ENCODE measurements at places on chromosomes 12 and 14.

DNA sequence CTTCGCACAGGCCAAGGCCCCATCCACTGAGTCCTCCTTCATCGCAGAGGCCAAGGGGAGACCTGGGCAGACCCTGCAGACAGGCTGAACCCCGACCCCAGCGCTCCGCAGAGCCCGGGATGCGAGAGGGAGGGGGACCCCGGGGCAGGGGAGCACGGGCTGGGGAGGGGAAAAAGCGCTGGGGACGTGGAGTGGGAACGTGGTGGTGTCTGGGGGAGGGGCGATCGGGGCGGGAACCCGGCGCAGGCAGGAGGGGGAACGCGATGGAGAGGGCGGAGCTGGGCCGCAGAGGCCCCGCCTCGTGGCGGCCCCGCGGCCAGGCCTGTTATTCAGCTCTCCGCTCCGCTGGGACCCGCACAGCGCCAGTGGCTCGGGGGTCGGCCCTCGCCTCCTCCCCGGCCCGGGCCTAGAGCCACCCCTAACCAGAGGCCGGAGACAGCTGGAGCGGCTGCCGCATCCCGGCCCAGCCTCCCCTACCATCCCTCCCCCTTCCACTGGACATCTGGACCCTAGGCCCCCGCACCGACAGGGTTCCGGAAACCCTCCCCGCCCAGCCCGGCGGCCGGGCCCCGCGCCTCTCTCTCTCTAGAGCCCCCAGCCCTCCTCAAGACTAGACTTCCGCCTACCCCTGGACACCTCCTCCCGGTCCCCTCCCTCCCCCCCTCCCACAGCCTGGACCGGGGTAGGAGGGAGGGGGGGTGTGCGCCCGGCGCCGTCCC, at the start of gene ARHGEF25:
TSS of gene ARHGEF25 (plus strand) at position 328 of the 719 bp plus-strand sequence. CDS start 460 bp downstream, outside the sequence.
- no peak for DNase-seq

- no peak for DNase-seq
These were observed 9.7 kb downstream of the SLCO1C1 start for GRCh38 chr12:20704860-20705259.

GRCh38 chr14:54251356-54251755, 145.5 kb upstream of the CDKN3 start:
- no peak for DNase-seq

- DNase-seq, result no peak
These were observed 605 bp downstream of the ZCRB1 start for GRCh38 chr12:42325326-42325652.

- DNase-seq, result no peak
These were observed 123.8 kb downstream of the DUSP6 start for GRCh38 chr12:89228491-89228890.

DNA sequence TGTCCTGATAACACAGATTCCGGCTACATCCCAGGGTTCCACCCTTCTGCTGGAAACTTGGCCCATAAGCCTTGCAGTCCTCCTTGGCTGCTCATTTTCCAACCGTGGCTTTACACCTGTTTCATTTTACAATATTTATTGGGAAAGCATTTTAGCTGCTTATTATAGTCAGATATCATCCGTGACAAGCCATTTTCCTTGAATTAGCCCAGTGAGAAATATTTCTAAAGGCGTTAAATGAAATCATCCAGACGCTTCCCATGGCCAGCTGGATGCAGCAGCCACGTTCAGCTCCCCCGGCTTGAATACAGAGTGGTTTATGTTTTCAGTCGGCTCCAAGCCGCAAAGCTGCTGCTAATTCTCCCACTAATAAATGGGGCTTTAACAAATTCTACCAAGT, 245.0 kb upstream of the PELI2 start:
- no peak for DNase-seq

DNA sequence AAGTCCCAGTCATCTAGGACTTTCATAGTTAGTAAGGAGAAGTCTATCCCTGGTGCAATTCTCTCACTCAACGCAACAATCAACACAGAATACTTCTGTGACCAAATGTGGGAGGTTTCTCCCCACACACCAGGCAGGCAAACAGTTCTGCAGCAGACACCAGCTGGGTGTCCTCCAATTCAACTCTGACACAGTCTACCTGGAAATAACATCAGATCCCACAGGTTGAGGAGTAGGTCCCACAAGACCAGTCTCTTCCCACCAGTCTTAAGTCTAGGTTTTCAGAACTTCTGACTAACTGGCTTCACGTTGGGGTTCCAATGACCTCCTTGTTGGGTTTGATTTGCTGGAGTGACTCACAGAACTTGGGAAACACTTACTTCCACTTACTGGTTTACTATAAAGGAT, 14.8 kb downstream of the ACOT6 start:
- no peak for DNase-seq

DNA sequence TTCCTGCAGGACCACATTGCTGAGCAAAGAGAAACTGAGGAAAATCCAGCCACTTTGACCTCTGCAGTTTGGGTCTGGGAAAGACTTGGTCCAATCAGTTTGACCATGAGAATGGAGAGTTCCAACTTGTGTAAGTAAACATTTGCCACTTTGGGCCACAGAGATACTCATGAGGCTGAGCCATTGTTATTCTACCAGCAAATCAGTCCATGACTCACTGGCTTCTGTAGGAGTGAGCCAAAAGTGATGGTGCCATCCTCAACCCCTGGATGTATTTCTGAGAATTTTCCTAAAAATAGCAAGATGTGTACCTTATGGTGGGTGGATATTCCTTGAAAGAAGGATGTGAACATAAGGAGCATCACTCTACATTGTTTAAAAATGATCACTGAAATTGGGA, 192.9 kb upstream of the OR4E1 start:
- no peak for DNase-seq

GRCh38 chr12:55797550-55797949, 20.0 kb downstream of the SARNP start:
- DNase-seq, result no peak

DNA sequence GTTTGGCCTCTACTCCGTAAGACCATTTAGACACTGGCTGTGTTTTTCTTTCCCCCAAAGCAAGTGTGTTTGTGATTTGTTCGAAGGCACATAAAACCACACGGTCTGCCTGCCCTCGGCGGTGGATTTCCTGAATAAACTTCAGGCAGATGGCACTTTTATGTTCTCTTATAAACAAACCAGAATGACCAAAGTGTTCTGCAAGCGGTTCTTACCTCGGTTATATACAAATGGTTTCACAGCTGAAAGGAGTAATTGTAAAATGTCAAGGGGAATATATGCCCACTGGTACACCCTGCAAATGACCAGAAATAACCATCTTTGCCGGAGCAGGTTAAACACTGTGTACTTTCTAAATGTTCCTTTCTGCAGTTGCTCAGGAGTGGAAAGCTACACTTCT, 1475.8 kb upstream of the TMEM132C start:
- DNase-seq, result no peak

GRCh38 chr12:12919666-12920435, 28.5 kb downstream of the GPRC5A start:
- DNase-seq, result no peak

GRCh38 chr14:56854325-56854724, 44.0 kb upstream of the OTX2 start:
- DNase-seq, result no peak

DNA sequence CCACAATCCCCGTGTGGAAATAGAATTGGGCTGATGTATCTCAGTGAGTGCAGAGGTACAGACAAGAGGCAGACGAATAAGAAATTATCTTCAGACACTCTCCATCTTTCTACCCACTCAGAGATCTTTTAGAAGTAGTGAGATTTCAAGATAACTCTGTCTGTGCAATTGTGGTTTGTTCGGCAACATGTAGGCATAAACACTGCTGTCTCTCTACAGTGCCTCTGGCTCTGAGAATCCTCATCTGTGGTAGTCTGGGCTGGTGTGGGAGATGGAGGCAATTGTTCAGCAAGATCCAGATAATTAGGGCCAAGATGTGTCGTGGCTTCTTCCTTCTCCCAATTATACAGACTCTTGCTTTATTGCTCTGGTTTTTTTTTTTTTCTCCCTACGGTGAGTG, 3.1 kb downstream of the HOXC13 start:
- no peak for DNase-seq

GRCh38 chr12:75327642-75328041, 2.5 kb downstream of the CAPS2 start:
- no peak for DNase-seq

DNA sequence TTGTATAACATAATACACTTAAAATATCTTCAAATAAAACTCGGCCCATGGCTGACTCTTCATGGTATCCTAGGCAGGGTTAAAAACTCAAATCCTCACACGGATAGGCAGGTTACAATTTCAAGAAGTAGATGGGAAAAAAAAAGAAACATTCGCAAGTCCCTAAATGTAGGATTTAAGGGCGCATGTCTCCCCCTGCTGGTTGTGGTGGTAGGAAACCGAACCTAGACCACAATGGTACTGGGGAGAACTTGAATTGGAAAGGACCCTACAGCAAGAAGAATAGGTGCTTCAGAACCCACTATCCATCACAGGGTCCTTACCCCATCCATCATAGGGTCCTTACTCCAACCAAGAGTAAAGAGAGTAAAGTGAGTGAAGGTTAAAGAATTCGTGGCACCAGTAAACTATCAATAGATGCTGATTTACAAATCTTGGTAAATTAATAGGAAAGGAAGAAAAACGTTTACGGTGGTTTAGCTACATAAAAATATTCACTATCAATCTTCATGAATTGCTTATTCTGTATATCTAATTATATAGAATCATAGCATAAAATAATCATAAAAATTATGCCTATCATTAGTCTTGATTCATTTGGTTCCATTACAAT, 3.3 kb upstream of the CIPC start:
- DNase-seq, result peak; percentile 49

GRCh38 chr12:32272465-32272864, 126.9 kb upstream of the FGD4 start:
- DNase-seq, result no peak

DNA sequence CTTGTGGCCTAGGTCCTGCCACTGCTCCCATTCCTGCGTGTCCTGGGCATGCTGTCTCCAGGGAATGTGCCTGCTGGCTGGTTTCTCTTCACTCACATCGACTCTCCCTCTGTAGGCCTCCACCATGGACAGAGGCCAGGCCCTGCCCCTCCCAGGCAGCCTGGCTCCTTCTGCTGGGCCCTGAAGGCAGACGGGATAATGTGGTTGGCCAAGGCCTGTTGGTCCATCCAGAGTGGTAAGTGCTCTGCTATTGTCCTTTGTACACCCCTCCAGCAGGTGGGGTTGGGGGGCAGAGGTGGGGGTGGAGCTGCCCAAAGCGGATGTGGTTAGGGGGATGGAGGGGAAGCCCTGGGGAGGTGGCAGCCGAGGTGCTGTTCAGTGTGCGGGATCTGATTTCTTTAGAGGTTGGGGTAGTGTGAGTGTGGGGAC, 9.5 kb upstream of the NR4A1 start:
- DNase-seq, result no peak

GRCh38 chr12:32360956-32361355, 38.4 kb upstream of the FGD4 start:
- DNase-seq, result no peak

- DNase-seq, result no peak
These were observed 17.8 kb upstream of the MEG3 start for GRCh38 chr14:100807979-100808734.

- no peak for DNase-seq
These were observed 1.6 kb downstream of the CMKLR1 start for GRCh38 chr12:108337235-108338223.

GRCh38 chr12:33763331-33763730, 259.0 kb upstream of the ALG10 start:
- DNase-seq, result no peak

- DNase-seq, result no peak
These were observed 517.8 kb downstream of the AACS start for GRCh38 chr12:125583071-125583470.

GRCh38 chr12:3931776-3932175, 58.6 kb upstream of the PARP11 start:
- DNase-seq, result no peak

GRCh38 chr12:94648578-94648977, 1.8 kb downstream of the TMCC3 start:
- DNase-seq, result no peak

DNA sequence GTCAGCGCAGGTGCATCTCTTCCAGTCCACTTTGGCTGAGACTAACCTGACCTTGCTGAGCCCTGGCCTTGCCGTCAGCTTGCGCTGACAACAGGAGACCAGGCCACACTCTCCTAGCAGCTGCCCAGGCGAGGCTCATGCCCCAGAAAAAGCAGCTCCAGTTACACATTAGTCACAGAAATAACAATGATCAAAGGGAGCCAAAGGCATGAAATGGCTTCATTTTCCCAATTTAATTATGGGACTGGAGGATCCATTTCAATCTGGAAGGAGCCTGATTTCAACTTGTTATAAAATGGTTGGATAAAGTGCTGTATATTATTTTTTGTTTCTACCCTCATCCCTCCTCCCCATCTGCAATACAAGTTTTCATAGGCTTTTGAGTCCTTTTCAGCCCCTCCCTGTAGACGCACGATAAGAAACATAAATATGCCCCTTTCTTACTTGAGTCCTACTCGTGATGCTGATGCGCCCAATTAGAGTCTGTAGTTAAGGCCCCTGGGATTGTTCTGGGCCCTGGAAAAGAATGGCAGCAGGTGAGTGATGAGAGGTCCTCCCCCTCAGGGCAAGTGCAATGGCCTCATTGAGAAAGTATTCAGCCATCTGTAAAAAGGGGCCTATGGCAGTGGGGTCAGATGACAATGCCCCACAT, 376.0 kb downstream of the C12orf75 start:
- no peak for DNase-seq

- DNase-seq, result no peak
These were observed 28.5 kb downstream of the OSBPL8 start for GRCh38 chr12:76531056-76531455.

GRCh38 chr14:59704054-59704645, 127.5 kb upstream of the CCDC175 start:
- no peak for DNase-seq

- no peak for DNase-seq
These were observed 22.8 kb downstream of the GALNT4 start for GRCh38 chr12:89501793-89502192.

- no peak for DNase-seq
These were observed 1158.4 kb upstream of the TMEM132C start for GRCh38 chr12:127108360-127109215.

- DNase-seq, result no peak
These were observed 5.2 kb upstream of the CCT2 start for GRCh38 chr12:69580074-69580473.

DNA sequence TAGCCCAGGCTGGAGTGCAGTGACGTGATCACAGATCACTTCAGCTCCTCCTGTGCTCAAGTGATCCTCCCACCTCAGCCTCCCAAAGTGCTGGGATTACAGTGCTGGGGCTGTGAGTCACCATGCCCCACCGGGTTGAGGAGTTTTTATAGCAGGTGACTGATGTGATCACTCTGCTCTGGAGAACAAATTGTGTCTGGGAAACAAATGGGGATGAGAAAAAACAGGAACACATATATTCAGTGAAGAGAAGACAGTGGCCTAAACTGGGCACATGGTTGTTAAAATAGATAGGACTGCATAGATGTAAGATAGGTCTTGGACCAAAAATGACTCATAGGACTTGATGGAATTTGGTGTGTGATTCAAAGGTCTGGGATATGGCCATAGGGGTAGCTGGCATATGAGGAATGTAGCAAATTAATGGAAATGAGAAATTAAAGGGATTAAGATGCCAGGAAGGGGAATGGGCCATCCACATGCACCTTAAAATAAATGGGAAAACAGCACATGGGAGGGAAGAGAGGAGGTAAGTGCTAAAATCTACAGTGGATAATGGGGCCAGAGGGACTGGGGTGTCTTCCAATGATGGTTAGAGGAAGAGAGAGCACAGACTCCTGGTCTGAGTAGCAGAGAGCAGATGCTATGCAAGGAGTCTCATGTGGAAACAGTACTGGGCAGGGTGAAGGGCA, 11.2 kb downstream of the BCAT1 start:
- DNase-seq, result no peak

Data from NCI-H1417 treated with DMSO at 0.1 percent for 48 hours (cell line).